ENCODE measurements at places on chromosomes 6 and 20.

DNA sequence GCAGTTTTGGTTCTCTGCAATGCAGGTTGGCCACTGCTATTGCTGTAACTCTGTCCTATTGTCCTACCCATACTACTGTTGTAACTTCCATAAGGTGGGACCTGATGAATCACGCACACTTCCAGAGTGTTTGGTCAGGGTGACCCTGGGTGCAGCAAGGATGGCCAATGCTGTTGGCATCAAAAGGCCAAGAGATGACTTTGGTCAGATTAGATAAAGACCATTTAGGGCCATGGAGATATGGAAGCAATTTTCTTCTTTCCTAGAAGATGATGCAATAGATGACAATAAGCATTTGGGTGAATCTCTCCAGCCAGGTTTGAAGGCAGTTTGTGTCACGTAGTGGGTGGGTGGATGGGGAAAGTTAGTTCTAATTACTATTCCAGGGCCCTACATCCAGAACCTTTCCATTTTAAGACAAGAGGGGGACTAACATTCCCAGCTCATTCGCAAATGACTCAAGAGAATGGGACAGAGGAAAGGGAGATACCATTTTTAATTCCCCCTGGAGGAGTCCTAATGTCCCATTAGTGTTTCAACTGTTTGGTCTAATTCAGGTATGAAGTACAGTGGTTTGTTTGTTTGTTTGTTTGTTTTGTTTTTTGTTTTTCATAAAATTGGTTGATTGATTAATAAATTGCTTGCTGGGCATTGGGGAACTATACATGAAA is 35.6 kb downstream of the KLHL31 start:
- DNase-seq = no peak

DNA sequence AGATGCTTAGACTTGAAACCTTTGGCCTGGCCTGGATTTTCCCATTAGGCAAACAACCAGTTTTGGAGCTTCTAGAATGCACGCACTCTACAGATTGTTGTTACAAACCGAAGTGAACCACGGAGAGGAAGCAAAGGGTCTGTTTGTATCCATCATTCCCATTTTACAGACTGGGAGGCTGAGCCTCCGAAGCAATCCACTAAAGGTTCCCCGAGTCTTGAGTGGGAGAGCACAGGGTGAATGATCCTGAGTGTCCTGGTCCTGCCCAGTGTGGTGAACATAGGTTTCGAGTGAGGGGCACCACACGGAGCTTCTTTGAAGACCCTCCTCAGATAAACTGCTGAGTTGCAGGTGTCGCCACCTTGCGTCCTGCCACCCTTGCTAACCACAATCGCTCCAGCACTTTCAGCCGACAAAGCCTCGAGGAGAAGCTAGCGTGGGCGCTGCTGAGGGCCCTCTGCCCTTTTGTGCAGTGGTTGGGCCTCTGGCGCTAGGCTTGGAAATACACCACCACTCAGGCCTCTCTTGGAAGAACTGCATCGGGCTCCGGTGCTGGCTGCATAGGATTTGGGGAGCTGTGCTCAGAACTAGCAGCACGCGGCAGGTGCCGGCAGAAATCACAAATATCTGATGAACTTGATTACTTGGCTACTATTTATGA is 1.4 kb upstream of the PRDM13 start:
- no peak for DNase-seq

- peak; percentile 86 for DNase-seq
Observed at GRCh38 chr6:15504581-15505350, 158.1 kb downstream of the DTNBP1 start.

GRCh38 chr20:47360297-47361056 is 4.0 kb upstream of the ZMYND8 start:
- peak; percentile 90 for DNase-seq

DNA sequence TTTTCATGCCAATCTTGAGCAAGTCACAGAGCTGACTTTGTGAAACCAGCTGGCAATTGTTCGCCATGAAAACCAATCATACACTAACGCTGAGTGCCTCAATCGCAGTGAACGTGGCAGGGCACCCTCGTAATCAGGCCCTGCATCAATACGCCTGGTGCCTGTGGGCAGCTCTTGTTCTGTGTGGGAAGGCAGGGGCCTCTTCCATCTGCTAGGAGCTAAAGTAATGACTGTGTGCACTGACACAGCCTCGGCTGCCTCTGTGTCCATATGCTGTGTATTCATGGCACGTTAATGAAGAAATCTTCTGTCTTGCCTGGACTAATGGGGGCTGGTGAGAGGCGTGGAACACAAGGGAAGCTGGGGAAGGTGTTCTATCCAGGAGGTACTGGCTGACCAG is 27.8 kb upstream of the SYNDIG1 start:
- no peak for DNase-seq

DNA sequence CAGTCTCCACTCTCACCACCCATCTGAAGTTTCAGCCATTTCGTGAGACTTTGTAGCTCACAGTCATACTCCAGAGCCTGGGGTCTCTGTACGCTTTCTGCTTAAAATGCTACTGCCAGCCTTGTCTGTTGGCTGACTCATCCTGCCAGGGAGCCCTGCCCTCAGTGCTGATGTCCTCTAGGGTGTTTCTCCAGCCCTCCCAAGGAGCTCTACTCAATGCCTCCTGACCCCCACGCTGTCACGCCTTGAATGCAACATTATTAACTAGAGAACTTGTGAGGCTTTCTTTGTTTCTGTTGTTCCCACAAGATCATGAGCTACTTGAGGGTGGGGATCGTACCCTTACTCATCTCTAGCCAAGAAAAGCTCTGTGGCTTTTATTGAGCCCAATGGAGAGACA is 20.1 kb downstream of the KIF16B start:
- no peak for DNase-seq

GRCh38 chr20:18702736-18703135 is 110.8 kb upstream of the SCP2D1 start:
- no peak for DNase-seq

GRCh38 chr20:44467289-44467883 is 8.3 kb upstream of the TTPAL start:
- no peak for DNase-seq

GRCh38 chr20:53379014-53379832 is 214.4 kb downstream of the ZNF217 start:
- peak; percentile 64 for DNase-seq

DNA sequence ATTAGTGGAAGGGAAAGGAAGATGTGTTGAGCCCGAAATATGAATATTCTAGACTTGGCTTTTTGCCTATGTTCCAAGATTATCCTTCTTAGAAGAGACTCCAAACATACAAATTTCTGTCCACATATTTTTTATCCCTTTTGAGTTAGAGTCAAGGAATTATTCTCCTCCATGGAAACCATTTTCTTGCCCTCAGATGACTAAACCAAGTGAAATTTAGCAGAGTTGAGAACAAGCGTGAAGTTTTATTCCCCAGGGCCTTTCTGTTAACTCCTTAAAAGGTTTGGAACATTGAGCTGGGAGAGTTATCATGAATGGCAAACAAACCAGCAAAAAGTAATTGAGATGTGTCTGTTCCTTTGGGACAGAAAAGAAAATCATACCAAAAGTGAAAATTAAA is 286.1 kb upstream of the PLCB4 start:
- no peak for DNase-seq

- no peak for DNase-seq
Observed at GRCh38 chr6:124530926-124531325, 431.3 kb upstream of the RNF217 start.

GRCh38 chr6:33347816-33348215 is 30.3 kb upstream of the ZBTB22 start:
- DNase-seq = no peak

- DNase-seq = no peak
Observed at GRCh38 chr20:1815502-1816085, 79.6 kb upstream of the SIRPA start.

DNA sequence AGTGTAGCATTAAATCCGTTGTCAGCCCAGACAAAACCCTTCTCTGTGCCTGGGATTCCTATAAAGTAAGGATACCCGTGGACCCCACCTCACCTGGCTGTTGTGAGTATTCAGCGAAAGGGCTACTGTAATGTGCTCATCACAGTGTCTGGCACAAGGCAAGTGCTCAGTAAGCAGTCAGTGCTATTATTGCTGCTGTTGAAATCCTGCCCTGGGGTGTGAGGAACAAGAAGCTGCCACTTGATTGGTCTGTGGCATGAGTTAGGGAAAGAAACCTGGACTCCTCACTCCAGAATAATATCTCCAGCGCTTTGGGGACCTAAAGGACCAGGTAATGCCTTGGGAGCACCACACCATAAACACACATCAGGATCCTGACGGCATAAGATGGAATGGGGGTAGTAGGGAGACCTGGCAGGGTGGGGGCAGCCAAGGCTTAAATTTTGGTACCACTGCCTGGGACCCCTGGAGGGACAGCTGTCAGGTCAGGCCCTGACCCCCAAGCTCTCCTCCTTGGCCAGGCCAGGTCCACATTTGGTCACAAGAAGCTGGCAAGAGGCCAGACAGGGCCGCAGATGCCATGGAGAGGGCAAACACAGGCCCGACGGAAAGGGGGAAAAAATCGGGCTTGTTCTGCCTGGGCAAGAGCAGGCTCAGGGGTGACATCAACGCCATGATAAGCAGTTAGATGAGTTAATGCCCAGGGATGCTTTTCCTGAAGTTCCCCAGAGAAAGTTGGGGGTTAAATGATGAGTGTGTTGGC is 66.5 kb downstream of the MRPL14 start:
- DNase-seq = no peak

- DNase-seq = no peak
Observed at GRCh38 chr6:54519161-54519560, 210.9 kb downstream of the TINAG start.

DNA sequence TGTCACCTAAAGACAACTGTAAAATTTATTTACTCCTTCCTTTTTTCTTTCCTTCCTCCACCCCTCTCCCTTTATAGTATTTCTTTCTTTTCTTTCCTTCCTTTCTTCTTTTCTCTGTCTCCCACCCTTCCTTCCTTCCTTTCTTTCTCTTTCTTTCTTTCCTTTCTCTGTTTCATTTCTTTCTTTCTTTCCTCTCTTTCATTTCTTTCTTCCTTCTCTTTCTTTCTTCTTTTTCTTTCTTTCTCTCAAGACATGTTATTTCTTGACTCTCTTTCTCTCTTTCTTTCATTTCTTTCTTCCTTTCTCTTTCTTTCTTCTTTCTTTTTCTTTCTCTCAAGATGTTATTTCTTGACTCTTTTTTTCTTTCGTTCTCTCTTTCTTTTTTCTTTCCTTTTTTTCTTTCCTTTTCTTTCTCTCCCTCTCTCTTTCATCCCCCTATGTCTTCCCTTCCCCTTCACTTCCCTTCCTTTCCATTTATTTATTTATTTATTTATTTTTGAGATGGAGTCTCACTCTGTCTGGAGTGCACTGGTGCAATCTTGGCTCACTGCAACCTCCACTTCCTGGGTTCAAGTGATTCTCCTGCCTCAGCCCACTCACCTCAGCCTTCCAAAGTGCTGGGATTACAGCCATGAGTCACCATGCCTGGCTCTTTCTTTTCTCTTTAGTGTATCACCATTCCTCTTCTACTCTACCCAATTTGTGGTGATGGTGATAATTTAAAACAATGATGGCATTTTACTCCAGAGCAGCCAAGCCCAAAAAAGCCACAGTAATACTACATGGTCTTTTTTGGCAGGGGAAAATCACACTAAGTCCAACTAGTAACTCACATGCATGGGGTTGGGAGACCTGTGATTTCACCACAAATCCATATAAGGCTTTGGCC is 188.2 kb downstream of the ADGRG6 start:
- no peak for DNase-seq

DNA sequence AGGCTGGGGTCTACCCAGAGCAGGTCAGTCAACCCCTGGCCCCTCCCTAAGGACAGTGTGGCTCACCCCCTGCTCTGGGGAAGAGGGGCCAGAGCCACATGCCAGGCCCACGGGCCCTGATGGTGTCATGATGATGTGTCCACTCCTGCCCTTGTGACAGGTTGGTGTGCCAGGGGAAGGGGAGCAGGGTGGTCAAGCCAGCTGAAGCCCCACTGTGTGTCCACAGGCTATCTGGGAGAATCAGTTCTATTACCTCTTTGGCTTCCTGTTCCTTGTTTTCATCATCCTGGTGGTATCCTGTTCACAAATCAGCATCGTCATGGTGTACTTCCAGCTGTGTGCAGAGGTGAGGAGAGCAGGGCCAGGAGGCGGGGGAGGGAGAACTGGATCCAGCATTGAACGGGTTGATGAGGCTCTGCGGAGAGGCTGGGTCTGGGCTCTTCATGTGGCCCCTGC is 47.7 kb downstream of the PLAGL2 start:
- DNase-seq = no peak

DNA sequence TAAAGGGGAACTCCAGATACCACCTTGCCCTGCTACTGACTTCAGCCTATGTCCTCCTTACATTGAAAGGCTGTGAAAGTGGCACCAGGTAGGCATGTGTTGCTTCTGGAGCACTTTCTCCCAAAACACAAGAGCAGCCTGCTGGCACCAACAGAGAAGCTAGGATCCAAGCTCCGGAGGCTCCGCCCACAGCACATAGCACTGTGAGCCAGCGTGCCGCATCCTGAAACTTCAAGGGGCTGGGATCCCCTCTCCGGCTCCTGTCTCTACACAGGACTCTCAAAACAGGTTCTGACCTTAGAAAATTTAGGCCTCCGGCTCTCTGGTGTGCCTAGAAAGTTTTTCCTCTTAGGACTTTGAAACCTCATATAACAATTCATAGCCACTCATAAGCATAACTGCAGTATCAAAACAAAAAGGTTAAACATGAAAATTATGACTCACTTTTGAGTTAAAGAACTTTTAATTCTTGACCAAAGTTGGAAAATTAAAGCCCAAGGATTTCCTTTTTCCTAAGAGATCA is 41.1 kb downstream of the EZR start:
- no peak for DNase-seq

GRCh38 chr6:19848465-19849029 is 11.4 kb downstream of the ID4 start:
- DNase-seq = no peak

- no peak for DNase-seq
Observed at GRCh38 chr6:133641104-133641503, 247.8 kb upstream of the TCF21 start.

DNA sequence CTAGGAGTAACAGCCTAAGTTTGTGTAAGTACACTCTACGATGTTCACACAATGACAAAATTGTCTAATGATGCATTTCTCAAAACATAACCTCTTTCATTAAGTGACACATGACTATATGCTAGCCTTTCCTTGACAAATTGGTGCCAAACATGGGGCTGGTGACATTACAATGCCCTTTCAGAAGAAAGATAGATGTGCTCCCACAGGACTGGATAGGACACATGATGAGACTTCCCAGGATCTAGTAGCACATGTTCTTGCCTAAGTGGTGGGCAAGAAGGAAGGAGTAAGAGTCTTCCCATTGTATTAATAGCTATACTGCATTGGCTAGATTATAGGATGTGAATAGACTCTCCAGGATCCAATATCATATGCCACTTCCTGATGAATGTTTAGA is 21.5 kb downstream of the ZKSCAN3 start:
- DNase-seq = no peak

- DNase-seq = no peak
Observed at GRCh38 chr6:167856999-167857660, 30.4 kb downstream of the AFDN start.

DNA sequence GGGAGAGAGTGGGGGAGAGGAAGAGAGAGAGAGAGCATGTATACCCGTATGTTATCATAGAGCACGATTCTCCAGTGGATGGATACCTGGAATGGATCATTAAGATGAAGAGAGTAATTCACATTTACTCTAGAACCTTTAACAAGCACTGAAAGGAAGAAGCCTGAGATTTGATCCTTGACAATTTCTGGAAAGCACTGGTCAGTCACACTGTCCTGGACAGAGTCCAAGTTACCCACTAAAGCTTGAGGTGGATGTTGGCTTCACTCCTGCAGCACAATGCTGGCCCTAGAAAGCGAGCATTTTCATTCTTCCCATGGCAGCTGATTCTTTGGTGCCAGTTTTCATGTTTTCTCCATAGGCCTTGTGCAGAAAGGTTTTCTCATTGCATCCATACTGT is 25.6 kb downstream of the NFYA start:
- no peak for DNase-seq

GRCh38 chr6:161214722-161215121 is 59.1 kb downstream of the AGPAT4 start:
- DNase-seq = no peak

Data from prostate gland (tissue), 2 donors.